ENCODE measurements at places on chromosomes 2 and 18. TPM values are rescaled to one million over a fixed set of nuclear protein-coding genes. Genes with fewer than 3 reads are reported as not detected.
A peak's percentile ranks its signal among the peaks of the same experiment; 100 is the strongest.

Gene OBSL1
- 32.0 TPM for polyA plus RNA-seq

Gene TEKT4
- not detected for polyA plus RNA-seq

DNA sequence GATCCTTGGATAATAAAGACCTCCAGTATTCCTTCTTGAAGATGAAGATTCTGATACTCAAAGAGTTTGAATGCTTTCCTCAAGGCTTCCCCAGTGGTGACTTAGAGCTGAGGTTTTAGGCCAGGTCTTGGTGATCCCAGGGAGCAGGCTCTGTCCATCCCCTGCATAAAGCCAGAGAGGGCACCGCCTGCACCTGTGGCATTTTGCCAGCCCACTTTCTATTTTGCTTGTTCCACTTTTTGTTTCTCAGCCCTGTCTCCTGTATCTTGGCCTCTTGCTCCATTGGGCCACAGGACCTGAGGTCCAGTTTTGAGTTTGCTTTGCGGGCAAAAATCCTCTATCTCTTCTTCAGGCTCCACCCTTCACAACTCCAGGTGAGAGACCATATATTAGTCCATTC lies 6.7 kb upstream of the SCYGR1 start:
- no peak for DNase-seq

DNA sequence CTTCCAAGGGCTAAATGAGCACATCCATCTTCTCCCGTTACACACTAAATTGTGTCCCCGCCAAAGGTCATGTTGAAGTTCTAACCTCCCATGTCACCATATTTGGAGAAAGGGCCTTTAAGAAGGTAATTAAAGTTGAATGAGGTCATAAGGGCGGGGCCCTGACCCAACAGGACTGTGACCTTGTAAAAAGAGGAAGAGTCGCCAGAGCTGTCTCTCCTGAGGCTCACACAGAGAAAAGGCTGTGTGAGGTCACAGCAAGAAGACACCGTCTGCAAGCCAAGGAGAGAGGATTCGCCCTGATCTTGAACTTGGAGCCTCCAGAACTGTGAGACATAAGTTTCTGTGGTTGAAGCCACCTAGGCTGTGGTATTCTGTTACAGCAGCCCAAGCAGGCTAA lies 24.1 kb downstream of the TRABD2A start:
- no peak for DNase-seq

GRCh38 chr2:24363301-24363700 lies 3.0 kb upstream of the ITSN2 start:
- DNase-seq, result no peak

GRCh38 chr18:64273724-64274123 lies 124.8 kb upstream of the LINC00305 start:
- no peak for DNase-seq

- DNase-seq, result no peak
Measured at GRCh38 chr2:223494942-223495341, 107.2 kb downstream of the SCG2 start.

Gene TUBA4B
- not detected for polyA plus RNA-seq

Gene CMPK2
- polyA plus RNA-seq, result 4.4 TPM

Gene HOXD8
- 15.7 TPM for polyA plus RNA-seq

DNA sequence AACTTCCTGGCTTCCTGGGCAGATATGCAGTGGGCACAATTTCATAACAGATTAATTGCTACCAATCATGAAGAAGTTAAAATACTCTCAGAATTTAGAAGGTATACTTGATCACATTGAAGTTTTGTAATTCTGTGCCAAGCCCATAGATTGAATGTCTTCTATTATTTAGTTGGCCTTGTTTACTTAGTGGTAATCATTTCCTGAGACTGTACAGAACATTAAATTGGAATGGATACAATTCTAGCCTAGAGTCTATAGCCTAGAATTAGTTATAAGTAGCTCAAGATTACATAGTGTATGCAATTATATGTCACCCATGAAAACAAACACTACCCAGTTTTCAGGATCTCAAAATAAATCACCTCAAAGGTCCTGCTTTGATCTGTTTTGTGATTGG lies 615.8 kb downstream of the XIRP2 start:
- no peak for DNase-seq

Gene FAM124B
- 0.45 TPM for polyA plus RNA-seq

GRCh38 chr2:236685979-236686520 lies 116.4 kb downstream of the ACKR3 start:
- DNase-seq, result no peak

Gene ADRA2B
- 1.8 TPM for polyA plus RNA-seq

GRCh38 chr2:156118753-156119416 lies 213.6 kb downstream of the NR4A2 start:
- no peak for DNase-seq

DNA sequence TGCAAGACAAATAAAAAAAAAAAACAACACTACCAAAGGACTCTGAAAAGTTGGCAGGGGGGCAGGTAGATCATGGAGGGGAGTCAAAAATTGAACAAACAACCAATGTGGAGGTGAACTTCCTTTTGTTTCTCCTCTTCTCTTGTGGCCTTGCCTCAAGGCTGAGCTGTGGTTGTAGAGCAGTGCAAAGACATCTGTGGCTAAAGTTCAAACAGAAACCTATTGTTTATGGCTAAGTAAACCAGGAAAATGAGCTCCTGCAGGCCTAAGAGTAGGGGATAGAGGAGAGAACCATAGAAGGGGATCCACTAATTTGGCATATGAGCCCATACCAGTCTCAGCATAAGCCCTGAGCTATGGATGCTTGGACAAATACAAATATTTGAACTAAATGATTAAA lies 40.2 kb upstream of the EGR4 start:
- no peak for DNase-seq

GRCh38 chr2:109442715-109443319 lies 170.9 kb downstream of the SEPTIN10 start:
- DNase-seq, result no peak

Gene CPO
- polyA plus RNA-seq, result 0.15 TPM

GRCh38 chr2:10022966-10023662 lies 20.2 kb upstream of the KLF11 start:
- DNase-seq, result no peak

- DNase-seq, result no peak
Measured at GRCh38 chr2:128198656-128199055, 107.7 kb downstream of the UGGT1 start.

DNA sequence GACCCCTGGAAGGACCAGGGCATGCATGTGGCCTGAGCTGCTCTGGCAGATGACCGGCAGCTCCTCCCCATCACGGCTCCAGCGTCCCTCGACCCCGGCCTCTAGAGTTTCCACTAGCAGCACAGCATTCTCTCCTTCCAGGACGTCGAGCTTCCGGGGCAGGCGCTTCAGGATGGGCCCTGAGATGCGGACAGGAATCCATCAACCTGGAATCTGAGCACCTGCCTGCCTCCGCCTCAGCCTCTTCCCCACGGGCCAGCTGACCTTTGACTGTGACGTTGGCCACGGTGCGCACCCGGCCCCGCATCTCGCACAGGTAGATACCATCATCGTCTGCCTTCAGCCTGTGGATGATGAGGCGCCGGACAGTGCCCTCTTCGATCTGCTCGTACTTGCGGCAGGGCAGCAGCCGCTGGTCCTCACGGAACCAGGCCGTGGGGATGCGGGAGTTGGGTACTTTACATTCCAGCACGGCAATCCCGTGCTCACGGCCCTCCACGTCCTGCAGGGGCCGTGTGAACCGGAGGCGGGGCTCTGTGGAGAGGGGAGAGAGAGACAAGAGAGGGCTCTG lies 3.5 kb downstream of the OBSL1 start:
- DNase-seq, result no peak

GRCh38 chr2:43224131-43224570 lies 2.3 kb downstream of the ZFP36L2 start:
- peak; percentile 93 for DNase-seq

Gene GAD1
- 0.13 TPM for polyA plus RNA-seq

Gene SH3BP4
- polyA plus RNA-seq, result 2.3 TPM

Gene REG1B
- polyA plus RNA-seq, result 0.57 TPM

GRCh38 chr2:178397002-178397605 lies 53.9 kb downstream of the PRKRA start:
- DNase-seq, result no peak

GRCh38 chr2:65483763-65484162 lies 51.4 kb upstream of the SPRED2 start:
- DNase-seq, result no peak

Gene CCBE1
- 0.10 TPM for polyA plus RNA-seq

Gene NOL4
- 0.13 TPM for polyA plus RNA-seq

- no peak for DNase-seq
Measured at GRCh38 chr2:123495241-123495640, 529.8 kb upstream of the CNTNAP5 start.

Data from spleen (tissue), 13 donors.